ENCODE measurements at places on chromosomes 2 and 18.

DNA sequence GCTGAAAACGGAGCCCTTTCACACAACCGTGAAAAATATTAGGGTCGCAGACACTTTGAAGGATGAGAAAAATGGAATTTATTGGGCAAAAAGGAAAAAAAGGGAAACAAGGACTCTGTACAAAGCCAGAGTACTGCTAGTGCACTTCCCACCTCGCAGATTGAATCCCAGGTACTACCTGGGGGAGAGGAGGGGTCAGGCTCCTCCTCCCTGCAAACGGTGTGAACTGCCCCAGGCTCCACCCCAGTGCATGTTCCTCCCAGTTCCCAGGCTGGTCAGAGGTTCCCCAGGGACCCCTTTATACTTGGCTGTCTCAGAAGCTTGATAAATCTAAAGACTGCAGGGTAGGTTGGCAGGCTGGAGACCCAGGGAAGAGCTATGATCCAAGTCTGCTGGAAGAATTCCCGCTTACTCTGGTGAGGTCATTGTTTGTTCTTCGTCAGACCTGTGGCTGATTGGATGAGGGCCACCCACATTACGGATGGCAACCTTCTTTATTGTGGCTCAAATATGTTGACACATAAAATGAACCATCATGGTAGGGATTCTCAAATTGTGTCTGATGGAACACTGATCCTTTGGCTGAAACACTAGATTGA is 290.4 kb upstream of the POU3F3 start:
- DNase-seq: peak; percentile 18

DNA sequence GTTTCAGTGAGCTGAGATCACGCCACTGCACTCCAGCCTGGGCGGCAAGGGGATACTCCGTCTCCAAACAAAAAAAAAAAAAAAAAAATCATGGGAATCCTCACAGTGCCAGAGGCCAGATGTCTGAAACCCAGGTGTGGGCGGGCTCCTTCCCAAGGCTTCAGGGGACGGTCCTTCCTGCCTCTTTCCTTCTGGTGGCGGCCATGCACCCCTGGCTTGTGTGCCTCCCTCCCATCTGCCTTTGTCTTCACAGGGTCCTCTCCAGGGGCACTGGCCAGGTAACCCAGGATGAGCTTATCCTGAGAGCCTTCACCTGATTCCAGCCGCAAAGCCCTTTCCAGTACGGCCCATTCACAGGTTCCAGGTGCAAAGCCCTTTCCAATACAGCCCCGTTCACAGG is 40.9 kb upstream of the GPC1 start:
- DNase-seq: peak; percentile 5

DNA sequence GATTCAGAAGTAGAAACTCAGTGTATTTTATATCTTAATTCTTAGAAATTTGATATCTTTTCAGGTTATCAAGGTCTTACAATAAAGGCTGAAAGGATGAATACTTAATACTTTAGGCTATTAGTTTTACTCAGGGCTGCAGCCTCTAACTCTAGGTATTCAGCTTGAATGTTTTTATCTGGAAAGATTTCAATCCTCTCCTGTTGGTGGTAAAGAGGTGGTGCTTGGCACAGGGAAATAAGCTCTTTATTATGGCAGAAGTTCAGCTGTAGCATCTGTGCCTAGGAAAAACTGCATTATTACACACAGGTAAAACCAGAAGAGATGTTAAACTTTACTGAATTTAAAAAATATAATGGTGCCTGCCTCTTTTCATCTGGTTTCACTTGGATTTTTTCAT is 11.1 kb downstream of the ACVR2A start:
- DNase-seq: no peak

DNA sequence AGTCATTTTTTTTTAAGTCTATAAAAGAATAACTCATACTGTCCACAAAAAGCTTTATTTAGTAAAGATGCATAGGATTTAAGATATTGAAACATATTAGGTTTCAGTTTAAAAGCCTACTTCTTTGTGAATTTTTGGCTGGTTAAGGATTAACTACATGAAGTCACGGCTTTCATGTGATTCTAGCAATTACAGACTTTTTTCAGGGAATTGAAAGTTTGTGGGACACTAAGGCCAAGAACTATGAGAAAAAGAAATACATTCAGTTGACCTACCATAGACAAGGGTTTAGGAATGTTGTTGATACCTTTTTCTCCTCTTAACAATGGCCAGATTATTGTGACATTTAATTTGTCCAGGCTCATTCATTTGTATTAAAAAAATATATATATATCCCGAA is 109.3 kb downstream of the MEIS1 start:
- DNase-seq: no peak

- DNase-seq: no peak
Measured at GRCh38 chr2:167430447-167430846, 542.2 kb downstream of the XIRP2 start.

DNA sequence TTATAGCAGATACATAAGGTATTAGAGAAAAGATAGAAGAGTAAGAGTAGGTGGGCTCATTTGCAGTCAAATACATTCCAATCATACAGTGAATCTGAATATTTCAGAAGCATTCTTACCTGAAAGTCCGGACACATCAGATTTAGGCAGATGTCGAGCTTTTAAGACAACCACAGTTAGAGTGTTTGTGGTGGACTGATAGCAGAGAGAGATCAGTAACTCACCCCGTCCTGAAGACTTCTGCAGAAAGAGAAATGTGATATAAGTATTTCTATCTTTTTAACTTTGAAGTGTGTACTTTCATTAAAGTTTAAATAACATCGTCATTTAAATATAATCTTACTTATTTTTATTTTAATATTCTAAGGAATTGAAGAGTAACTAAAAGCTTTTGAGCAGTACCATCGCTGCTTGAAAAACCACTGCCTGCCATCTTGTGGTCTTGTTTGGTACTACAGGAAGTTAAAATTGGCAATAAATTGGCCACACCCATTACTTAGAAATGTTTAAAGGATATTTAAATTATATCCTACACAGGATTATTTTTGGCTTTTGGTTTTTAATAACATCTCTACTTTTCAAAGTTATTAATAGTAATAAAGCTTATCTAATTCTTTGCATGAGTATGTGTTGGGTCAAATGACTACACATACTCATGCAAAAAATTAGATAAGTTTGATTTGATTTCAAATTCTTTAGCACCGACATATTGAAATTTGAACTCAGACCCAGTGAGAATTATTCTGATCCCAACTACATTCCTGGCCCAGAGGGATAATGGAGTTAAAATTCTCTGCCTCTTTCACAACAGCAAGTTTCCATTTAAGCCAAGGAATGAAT is 5.5 kb downstream of the SYT4 start:
- peak; percentile 18 for DNase-seq

Data from WTC11 (cell line).